ENCODE measurements at places on chromosomes 16 and 17.

GRCh38 chr16:49108611-49109010 is 173.0 kb downstream of the CBLN1 start:
- no peak for DNase-seq

DNA sequence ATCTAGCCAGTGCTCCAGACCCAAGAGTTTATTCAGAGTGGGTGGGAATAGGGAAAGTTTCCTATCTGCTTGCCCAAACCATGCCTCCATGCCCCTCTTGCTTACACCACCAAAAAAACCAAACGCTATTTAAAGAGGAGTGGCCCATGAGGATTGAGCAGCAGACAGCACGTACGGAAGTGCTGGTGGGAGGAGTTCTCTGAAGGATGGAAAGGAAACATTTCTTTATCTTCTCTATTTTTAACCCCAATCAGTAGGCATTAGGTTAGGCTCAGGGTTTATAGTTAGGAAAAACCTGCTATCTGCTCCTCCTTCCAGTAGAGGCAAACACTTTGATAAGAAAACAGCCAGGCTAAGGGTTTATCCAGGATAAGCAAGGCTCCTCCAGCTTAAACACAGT is 235.3 kb downstream of the ZFHX3 start:
- no peak for DNase-seq

- no peak for DNase-seq
These were observed 1.5 kb downstream of the DLX4 start for GRCh38 chr17:49970498-49970897.

- no peak for DNase-seq
These were observed 1.9 kb upstream of the NUP93 start for GRCh38 chr16:56728027-56728426.

DNA sequence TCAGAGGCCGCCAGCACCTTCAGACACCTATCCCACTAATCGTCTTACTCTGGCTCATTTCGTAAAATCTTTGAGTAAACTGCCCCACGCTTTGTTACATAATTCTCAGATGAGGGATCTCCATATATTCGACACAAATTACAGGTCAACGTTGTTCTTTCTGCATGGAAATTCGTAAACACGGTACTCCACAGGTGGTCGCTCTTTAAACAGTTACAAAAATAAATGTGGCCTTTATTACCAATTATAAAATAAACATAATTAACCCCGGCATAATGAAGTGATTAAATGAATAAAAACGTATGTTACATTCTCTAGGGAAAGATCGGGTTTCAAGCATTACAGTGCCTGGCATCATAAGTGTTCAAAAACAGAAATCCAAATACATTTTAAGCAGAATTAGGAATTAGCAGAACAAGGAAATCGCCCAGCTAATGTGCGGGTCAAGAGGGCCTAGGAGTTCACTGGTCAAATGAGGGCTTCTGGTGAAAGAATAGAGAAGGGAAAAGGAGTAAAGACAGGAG is 943 bp upstream of the PIP4K2B start:
- no peak for DNase-seq

GRCh38 chr16:63289834-63290460 is 1253.7 kb upstream of the CDH8 start:
- DNase-seq = no peak

DNA sequence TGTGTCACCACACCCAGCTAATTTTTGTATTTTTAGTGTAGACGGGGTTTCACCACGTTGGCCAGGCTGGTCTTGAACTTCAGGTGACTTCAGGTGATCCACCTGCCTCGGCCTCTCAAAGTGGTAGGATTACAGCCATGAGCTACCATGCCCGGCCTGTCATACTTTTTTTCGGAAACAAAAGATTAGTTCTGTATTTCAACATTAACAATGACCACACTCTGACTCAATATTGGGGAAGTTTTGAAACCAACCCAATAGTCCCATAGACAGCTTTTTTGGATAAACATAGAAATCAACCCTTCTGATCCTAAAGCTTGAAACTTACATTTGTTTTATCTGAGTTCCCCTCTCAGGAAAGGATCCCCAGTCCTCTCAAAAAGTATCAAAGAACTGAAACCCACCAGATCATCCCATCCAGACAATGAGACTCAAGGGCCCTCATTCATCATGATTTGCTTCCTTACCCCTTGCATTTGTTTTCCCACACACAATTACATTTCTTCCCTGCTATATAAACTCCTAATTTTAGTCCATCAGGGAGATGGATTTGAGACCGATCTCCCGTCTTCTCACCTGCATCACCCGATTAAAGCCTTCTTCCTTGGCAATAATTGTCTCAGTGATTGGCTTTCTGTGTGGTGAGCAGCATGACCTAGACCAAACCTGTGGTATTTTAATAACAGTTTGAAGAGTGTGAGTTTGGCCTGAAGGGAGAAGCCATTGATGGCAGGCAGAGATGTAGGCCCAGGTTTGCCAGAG is 7.2 kb upstream of the AGRP start:
- DNase-seq = no peak

DNA sequence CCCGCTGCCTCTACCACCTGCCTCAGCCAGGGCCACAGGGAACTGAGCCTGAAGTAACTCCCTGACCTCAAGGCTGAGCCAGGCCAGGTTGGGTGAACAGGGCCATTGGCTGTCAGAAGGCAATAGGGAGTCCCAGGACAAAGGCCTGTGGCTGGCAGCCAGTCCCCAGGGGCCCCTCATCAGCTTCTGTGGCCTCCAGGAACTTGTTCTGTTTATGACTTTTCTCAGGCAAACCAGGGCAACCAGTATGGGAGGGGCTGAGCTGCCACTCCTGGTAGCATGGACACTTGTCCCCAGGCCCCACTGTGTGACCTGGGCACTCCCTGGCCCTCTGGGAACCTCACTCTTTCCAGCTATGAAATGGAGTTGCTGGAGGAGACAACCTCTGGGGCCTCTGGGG is 40.1 kb downstream of the CPNE2 start:
- DNase-seq = no peak

DNA sequence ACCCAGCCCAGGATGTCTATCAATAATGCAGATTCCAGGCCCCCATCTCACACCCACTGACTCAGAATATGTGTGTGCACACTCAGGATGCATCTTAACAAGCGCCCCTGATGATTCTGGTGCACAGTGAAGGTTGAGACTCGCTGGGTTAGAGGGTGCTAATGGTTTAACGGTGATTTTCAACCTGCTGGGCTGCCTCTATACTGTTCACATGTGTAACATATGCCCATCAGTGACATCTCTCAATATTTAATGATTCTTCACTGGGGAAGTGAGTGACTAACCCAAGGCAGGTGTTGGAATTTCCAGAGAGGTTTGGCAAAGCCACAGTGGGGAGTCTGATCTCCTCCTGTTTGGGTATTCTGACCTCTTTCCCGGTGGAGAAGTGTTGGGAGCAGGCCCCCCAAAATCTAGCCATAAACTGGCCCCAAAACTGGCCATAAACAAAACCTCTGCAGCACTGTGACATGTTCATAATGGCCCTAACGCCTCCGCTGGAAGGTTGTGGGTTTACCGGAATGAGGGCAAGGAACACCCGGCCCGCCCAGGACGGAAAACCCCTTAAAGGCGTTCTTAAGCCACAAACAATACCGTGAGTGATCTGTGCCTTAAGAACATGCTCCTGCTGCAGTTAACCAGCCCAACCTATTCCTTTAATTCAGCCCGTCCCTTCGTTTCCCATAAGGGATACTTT is 4.1 kb upstream of the DOC2B start:
- DNase-seq = no peak

DNA sequence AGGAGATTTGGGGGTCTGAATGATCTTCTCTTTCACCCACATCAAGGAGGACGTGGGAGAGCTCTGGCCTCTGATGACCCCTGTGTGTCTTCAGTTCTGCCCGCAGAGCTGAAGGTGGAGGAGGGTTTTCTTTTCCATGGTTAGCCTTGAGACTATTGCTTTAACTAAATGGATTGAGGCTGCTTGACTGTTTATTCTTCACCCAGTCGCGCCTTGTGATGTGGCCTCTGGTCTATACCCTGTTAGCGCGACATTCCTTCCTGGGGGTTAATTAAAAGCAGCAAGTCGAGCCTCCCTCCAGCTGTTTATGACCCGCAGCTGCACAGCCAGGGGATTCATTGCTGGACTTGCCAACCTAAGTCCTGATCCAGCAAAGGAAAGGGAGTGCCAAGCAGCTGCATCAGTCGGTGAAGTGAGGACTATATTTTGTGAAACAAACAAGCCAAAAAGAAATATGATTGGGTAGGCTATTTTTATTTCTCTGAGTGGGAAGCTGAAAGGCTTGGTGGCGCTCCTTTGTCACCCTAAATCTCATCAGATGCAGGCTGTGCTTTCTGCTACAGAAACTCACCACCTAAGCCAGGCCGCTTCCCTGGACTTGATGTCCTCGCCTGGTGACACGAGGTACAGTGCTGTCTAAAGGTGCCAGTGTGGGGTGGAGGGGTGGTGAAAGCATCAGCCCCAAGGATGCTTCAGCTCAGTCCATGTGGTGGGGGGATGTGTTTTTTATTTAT is 11.0 kb upstream of the SEC14L1 start:
- no peak for DNase-seq

DNA sequence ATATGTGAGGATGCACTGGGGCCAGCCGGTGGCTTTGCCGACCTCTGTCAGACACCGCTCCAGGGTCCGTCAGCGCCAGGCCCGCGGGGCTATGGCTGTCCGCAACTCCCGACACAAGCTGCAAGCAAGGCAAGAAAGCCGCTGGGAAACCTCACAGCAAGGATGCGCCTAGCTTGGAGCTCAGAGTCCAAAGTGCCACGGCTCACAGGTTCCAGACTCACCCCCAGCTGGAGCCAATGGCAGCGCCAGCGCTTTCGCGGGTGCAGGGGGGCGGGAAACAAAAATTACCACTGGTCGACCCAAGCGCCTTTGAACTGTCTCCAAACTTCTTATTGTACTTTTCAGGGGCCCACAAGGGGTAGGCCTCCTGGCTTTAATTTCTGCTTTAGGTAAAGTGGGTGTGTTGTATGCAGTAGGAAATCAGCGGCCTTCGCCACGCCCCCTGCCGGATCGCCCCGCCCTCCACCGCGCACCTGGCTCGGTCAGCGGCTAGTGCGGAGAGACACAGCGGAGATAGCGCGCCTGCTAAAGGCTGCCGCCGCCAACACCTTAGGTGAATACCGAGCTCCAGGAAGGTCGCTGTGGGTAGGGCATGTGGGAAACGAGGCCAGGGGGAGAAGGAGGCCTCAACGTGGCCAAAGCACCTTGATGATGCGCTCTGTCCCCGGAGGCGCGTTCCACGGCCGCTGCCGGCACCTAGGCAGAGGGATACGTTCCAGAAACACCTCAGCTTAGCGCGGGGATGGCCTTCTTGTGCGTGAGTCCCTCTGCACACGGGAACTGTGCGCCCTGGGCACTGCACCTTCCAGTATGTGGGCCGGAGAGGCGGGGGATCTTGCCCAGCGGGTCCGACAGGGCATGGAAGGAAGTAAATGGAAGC is 61.0 kb upstream of the RBL2 start:
- peak; percentile 71 for DNase-seq

- no peak for DNase-seq
These were observed 309.5 kb upstream of the PMFBP1 start for GRCh38 chr16:72481419-72481818.

- DNase-seq = no peak
These were observed 42.7 kb downstream of the GNA13 start for GRCh38 chr17:65013613-65014391.

DNA sequence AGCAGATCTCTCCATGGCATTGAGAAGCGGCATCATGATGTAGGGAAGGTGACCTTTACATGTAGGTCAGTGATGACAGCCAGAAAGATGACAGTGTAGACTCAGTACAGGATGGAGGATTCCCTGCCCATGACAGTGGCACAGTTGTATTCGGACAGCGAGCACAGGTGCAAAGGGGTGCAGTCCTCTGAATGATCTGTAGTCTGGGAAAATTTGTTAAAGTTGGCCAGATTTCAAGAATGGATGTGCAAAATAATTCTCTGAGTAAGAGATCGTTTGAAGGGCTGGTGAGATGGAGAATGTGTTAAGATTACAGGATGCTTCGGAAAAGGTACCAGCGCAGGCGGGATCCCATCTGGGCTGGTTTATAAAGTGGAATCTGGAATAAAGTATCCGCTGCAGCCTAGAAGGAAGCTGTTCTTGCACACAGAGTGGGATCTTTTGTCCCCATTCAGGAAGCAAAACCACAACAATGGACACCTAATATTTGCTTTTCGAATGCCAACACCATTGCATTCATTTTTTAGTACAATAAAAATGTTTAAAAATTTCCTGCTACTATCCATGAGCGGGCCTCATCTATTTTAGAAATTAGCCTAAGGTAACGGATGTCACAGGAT is 101.2 kb downstream of the RPTOR start:
- no peak for DNase-seq

DNA sequence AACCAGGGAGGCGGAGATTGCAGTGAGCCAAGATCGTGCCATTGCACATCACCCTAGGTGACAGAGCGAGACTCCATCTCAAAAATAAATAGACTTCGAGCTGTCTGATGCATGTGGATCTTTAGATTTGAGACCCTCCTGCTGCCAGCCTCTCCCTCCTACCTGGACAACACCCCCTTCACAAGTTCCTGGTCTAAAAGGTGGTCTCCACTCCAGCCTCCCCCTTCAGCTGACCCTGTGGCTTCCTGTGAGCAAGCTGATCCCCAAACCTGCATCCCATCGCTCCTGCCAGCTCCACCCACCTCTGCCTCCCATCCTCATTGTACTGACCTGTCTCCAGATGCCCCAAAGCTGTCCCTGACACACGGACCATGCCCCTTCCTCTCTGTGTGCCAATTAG is 27.1 kb upstream of the FAAP100 start:
- no peak for DNase-seq

DNA sequence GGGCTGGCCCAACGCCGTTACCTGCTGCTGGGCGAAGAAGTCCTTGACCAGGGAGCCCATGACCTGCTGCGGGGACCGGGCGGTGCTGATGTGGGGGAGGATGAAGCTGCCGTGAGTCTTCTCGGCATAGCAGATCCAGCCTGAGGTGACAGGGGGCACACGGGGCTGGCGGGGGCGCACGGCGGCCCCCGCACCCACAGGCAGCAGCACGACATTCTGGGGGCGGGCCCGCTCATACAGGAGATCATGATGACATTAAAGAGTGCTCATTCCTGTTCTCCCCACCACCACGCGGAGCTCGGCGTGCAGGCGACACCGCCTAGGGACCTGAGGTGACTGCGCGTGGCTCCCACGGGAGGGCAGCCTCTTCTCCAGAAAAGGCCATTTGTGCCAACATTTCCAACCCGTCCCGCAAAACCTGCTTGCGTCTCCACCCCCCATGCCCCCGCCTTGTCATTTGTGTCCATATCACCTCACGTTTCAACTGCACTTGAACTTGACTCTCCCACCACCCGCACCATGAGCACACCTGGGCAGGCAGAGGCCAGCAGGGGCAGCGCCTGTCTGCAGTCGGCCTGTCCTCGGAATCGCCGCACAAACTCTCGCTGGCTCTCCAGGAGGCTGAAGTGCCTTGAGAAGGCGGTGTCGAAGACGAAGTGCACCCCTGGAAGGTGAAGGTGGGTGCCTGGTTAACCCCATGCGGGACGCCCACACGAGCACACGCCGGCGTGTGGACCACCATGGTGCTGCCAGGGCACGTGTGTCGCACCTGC is 6.4 kb downstream of the CIAO3 start:
- DNase-seq = no peak

DNA sequence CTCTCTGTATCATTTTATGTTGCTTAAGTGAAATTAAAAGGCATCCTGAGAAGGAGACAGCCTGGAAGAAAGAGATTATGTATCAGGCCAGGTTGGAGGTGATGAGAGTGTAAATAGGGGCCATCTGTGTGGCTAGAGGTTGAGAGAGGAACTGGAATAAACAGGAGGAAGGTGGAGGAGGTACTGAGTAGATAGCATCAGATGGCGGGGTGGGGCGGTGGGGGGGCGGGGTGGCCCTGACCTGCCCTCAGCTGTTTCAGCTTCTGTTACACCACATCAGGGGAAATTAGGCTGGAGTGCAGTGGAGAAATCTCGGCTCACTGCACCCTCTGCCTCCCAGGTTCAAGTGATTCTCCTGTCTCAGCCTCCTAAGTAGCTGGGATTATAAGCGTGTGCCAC is 6.9 kb upstream of the KCNG4 start:
- DNase-seq = no peak
